WERI-Rb-1 (cell line): ENCODE measurements at places on chromosomes 2 and 18.

- no peak for DNase-seq
Observed at GRCh38 chr2:63051795-63052333, 1.2 kb downstream of the OTX1 start.

- DNase-seq = no peak
Observed at GRCh38 chr2:235244255-235245220, 249.3 kb upstream of the AGAP1 start.

DNA sequence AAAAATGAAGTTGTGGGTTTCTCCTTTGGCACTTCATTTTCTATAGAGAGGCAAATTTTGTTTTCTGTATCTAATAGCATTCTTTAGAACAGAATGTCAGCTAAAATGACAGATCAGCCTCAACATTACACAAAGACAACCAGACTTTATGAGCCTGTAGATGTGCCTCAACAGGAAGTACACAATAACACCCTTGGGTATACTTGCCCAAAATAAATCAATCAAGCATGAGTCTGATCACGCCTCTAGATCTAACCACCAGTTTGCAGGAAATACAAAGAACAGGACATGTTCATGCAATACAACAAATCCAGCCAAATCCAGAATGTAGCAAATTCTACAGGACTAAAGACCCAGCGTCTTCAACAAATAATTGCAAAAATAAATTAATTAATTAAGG lies 11.2 kb upstream of the DAPL1 start:
- DNase-seq = no peak

DNA sequence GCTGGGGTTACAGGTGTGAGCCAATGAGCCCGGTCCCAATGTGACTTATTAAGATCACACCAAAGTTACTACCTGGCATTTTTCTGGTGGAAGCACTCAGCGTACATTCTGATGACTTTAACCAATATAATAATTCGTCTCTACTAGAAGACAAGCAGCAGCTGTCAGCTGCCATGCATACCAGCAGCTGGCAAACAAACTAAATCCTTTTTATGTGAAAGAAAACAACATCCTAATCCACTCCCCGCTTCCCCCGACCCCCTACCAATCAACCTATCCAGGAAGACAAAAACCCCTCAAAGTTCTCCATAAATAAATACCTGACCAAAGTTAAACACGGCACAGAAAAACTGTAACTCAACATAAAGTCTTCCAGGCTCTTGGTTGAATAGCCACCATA lies 42.1 kb downstream of the GPR155 start:
- no peak for DNase-seq

DNA sequence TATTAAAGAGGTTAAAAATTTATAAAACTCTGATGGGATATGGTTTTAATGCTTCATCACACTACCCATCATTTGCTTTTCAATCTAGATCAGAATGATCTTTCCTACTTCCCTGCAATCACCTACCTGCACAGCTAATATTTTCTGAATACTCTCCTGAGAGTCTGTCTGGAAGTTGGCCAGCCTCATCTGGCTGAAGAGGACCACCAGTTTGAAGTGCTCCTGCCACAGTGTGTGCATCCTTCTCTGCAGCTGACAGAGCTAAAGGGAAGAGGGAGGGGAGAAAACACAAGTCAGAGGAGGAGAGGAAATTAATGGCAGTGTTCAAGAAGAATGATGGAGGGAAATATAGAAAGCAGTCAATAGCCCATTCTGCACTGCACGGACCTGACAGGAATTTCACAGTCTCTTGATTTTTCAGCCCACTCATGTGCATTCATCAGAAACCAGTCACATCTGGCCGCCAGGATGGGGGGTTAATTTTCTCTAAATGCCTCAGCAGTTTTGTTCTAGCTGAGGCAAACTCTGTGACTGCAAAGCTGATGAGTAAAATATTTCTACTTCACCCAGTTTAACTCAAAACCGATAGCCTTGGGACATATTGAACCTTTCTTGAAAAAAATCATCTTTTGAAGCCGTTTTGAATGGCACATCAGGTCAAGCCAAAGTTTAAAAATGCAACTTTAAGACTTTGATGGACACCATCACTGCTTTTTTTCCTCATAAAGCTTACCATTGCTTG lies 201.8 kb upstream of the KLHL14 start:
- DNase-seq = no peak

DNA sequence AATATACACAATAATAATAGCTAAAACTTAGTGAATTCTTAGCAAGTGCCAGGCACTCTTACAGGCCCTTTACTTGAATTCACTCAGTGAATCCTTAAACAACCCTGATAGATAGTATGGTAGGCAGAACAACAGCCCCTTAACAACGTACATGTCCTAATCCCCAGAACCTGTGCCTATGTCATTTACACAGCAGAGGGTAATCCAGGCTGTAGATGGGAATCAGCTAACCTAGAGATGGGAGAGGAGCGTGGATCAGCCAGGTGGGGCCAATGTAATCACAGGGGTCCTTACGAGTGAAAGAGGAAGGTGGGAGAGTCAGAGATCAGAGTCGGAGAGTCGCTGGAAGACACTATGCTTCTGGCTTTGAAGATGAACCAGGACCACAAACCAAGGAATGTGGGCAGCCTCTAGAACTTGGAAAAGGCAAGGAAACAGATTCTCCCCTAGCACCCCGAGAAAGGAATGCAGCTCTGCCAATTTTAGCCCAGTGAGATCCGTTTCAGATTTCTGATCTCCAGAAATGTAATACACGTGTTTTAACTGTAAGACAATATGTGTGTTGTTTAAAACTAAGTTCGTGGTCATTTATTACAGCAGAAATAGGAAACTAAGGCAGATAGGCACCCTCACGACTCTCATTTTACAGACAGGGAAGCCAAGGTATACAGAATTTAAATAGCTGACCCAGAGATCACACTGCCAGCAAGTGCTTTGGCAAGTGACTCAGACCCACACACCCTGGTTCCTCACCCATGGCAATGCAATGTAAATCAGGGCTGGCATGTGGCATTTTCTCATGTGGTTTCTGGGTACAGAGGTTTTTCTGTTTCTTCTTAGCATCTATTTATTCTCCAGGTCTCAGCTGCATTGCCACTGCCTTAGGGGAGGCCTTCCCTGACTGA lies 68.9 kb downstream of the DOCK10 start:
- DNase-seq = no peak

DNA sequence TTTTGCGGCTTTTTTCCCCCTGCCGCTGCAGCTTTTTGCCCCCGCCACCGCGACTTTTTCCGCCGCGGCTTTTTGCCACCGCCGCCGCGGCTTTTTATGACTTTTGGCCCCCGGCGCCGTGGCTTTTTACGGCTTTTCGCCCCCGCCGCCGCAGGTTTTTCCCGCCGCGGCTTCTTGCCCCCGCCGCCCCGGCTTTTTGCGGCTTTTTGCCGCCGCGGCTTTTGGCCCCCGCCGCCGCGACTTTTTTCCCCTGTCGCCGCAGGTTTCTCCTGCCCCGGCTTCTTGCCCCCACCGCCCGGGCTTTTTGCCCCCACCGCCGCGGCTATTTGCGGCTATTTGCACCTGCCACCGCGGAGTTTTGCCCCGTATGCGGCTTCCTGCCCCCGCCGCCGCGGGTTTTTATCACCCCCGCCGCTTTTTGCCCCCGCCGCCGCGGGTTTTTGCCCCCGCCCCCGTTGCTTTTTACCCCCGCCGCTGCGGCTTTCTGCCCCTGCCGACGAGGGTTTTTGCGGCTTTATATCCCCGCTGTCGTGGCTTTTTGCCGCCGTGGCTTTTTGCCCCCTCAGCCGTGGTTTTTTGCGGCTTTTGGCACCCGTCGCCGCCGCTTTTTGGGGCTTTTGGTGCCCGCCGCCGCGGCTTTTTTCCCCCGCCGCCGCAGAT lies 2750.9 kb downstream of the RPIA start:
- DNase-seq = no peak

GRCh38 chr2:235142601-235143000 lies 190.8 kb downstream of the SH3BP4 start:
- no peak for DNase-seq

DNA sequence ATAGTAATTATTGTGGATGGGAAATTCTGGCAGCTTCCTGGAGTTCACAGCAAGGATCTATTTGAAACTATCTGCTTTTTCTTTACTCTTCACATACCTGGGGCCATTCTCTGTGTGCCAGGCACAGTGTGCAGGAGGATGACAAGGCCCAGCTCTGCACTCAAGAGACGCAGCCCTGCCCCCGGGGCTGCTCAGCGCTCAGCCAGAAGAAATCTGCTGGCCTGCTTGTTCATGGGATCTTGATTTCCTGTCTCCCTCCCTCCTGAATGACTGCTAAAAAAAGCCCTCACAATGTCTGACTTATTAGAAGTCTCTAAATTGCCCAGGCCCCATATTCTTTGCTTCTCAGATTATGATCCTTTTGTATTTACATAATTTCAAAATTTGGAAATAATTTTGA lies 210.9 kb downstream of the DCDC2C start:
- DNase-seq = no peak

DNA sequence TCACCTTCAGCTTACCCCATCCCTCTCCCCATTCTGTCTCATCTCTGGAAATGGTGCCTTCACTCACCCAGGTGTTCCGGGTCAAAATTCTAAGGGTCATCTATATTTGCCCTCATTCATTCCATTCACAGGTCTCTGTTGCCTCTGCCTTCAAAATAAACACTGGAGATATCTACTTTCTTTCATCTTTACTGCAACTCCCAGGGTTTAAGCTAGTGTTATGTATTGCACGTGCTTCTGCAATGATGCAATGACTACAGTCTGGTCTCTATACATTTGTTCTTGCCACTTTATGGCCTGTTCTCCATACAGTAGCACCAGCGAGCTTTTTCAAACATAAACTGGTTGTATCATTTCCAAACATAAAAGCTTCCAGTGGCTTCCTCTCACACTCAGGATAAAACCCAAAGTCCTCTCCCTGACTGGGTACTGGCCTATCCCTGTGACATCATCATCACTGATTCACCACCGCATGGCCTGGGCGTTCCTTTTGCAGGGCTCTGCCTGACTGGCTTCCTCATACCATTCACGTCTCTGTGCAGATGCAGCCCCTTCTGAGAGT lies 14.3 kb downstream of the DSG2 start:
- DNase-seq = no peak

DNA sequence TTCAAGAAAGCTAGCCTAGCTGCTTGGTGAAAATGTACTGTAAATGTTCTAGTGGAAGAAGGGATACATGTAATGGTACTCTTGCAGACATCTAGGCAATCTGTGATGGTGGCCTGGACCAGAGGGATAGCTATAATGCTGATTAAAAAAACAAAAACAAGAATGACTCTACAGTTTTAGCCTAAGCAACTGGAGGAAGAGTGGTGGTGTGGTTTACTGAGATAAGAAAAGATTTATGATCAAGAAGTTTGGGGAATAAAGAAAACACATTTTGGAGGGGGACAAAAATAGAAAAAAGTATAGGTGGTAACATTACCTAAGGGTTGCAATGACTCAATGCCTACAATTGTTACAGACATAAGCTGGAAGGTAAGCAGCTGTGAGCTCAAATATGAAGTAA lies 1080.7 kb upstream of the CELF4 start:
- DNase-seq = no peak

DNA sequence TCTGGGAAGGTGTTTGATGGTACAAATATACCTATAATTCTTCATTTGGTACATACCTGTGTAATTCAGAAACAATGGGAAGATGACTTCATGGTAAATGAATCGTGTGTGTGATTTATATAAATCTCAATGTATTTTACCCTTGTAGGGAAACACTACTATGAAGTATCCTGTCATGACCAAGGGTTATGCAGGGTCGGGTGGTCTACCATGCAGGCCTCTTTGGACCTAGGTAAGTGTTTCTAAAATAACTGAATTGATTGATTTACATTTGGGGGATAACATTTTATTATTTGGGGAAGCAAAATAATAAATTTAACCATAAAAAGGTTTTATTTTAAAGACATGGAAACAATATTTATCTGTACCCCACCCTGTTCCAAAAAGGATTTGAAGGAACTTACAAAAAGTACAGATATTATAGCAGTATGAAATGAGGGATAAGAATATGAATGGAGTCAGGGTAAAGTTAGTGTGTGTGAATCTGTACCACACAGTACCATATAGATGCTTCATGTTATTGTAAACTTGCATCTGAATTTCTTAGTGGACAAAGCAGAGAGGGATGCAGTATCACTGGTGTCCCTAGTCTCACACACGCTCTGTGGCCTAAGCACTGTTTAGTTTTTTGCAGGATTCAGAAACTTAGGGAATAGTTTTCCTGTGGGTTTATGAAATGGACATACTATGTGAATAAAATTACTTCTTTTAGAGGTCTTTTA lies 11.5 kb downstream of the DDX1 start:
- no peak for DNase-seq
